ENCODE measurements at places on chromosomes 1 and 21. TPM values are rescaled to one million over a fixed set of nuclear protein-coding genes. Genes with fewer than 3 reads are reported as not detected.

The PHTF1 gene
- 5.3 TPM for total RNA-seq

- H3K27me3 ChIP-seq: no peaks in the 10 kb centered on the region
- no peaks in the 10 kb centered on the region for H3K4me1 ChIP-seq
- H3K27ac ChIP-seq: no peak overlapping the region
- H3K4me3 ChIP-seq: no peak overlapping the region
These were observed 215.4 kb upstream of the PROX1 start for GRCh38 chr1:213772128-213773063.

The PTPN22 gene
- total RNA-seq: 1.1 TPM

DNA sequence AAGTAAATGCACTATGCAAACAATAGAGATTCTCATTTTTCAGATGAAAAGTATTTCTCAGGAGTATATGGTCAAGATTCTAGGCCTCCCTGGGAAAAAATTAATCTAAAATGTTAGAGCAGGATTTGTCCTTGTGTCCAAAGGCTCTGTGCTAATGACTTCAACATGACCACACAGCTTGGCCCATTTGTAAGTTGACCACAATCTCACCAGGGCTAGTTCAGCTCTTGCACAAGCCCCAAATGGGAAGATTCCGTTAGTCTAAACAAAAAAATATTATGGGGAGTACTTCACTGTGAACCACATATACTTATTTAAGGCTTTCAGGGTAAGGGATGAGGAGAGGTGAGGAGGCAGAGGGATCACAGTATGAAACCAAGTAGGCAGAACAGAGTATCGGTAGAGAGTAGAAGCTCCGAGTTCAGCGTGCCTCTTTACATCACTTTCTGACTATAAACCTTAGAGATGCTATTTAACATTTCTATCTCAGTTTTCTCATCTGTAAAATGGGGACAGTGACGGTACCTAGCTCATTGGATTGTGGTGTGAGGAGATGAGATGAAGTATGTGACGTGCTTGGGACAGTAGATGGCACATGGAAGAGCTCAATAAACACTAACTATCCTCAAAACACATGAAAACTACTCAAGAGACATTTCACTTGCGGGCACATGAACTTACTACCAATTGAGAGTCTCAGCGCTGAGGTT lies 37.8 kb upstream of the CTTNBP2NL start:
- H3K4me1 ChIP-seq: peaks cover 46% of the 10 kb centered on the region
- H3K4me3 ChIP-seq: peak overlapping the region; percentile 58
- H3K36me3 ChIP-seq: no peaks in the 10 kb centered on the region
- no peaks in the 10 kb centered on the region for H3K27me3 ChIP-seq

The CHI3L1 gene
- 10.1 TPM for total RNA-seq

DNA sequence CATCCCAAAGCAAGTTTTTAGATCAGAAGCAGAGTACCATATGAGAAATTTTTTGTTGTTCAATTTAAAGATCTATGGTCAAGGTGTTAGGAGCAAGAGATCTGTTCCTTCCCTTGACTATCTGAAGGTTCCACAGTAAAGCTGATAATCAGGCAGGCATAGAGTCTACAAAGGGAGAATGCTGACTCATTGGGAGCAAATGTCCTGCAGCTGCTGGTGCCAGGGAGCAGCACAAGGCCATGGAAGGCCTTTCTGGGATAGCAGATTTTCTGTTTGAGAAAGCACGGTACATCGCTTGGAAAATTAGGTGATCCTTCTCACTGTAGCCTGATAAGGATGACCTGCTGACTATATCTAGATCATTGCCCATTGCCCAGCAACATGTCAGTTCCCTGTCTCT lies 210.1 kb upstream of the C1orf87 start:
- H3K4me1 ChIP-seq: no peaks in the 10 kb centered on the region
- DNase-seq: no peak
- H3K27me3 ChIP-seq: no peaks in the 10 kb centered on the region
- no peak overlapping the region for H3K4me3 ChIP-seq
- H3K27ac ChIP-seq: no peak overlapping the region

DNA sequence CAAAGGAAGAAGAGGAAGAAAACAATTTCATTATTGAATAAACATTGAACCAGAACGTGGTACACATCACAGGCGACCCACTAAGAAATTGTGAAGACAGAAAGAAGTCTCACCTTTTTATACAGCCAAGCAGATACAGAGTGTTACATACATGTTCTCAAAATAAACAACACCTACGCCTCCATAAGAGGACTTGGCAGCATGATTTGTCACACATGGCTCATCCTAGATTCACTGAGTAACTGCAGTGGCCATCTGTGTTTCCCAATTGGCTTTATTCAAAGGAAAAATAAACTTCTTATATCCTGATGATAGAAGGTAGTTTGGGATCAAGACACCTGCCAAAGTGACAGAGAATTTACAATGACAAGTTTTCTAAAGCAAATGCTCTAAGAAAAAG lies 7.6 kb upstream of the KRTAP19-8 start:
- no peak overlapping the region for H3K27ac ChIP-seq
- H3K4me3 ChIP-seq: no peak overlapping the region
- H3K36me3 ChIP-seq: no peaks in the 10 kb centered on the region
- no peaks in the 10 kb centered on the region for H3K4me1 ChIP-seq
- DNase-seq: no peak

The SGIP1 gene
- total RNA-seq: 0.35 TPM

DNA sequence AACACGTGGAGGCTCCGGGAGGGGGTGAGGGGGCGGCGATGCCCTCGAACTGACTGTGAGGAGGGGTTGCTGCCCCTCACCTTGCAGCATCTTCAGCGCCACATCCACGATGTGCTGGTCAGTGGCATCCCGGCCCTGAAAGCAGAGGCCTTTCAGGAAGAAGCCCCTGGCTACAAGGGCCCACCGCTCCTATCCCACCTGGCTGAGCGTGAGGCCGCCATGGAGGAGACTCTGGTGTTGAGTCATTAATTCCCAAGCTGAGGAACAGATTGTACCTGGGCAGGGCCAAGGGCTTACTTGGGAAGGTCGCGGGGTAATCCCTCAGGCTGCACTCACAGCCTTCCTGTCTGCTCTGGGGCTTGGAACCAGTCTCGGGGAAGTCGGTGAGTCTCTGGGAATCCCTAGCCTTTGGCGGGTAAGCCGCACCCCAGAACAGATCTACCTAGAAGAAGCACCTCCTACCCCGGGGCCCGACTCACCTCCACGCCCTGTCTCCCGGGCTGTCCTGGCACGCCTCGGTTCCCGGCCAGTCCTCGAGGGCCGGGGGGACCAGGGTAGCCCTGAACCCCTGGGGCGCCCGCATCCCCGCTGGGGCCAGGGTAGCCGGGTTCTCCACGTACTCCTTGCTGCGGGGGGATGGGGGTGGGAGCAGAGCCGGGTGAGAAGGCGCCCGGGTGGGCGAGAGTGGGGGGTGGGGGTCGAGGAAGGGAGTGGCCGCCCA lies 13.9 kb downstream of the COL9A2 start:
- H3K27ac ChIP-seq: no peak overlapping the region
- no peaks in the 10 kb centered on the region for H3K27me3 ChIP-seq
- no peak for DNase-seq
- no peak overlapping the region for H3K4me3 ChIP-seq
- no peaks in the 10 kb centered on the region for H3K36me3 ChIP-seq

GRCh38 chr21:31599013-31599412 lies 60.5 kb upstream of the SOD1 start:
- no peaks in the 10 kb centered on the region for H3K36me3 ChIP-seq
- no peak for DNase-seq
- H3K4me3 ChIP-seq: no peak overlapping the region
- H3K27ac ChIP-seq: no peak overlapping the region
- H3K4me1 ChIP-seq: no peaks in the 10 kb centered on the region

- H3K27ac ChIP-seq: no peak overlapping the region
- H3K4me1 ChIP-seq: no peaks in the 10 kb centered on the region
- DNase-seq: no peak
- no peak overlapping the region for H3K4me3 ChIP-seq
- H3K27me3 ChIP-seq: no peaks in the 10 kb centered on the region
These were observed 4.5 kb upstream of the PRAMEF12 start for GRCh38 chr1:12769031-12769430.

GRCh38 chr1:54124472-54124871 lies 28.3 kb downstream of the CDCP2 start:
- DNase-seq: no peak
- H3K4me1 ChIP-seq: peaks cover 11% of the 10 kb centered on the region
- no peak overlapping the region for H3K4me3 ChIP-seq
- H3K27me3 ChIP-seq: no peaks in the 10 kb centered on the region
- H3K27ac ChIP-seq: no peak overlapping the region
- no peaks in the 10 kb centered on the region for H3K36me3 ChIP-seq

DNA sequence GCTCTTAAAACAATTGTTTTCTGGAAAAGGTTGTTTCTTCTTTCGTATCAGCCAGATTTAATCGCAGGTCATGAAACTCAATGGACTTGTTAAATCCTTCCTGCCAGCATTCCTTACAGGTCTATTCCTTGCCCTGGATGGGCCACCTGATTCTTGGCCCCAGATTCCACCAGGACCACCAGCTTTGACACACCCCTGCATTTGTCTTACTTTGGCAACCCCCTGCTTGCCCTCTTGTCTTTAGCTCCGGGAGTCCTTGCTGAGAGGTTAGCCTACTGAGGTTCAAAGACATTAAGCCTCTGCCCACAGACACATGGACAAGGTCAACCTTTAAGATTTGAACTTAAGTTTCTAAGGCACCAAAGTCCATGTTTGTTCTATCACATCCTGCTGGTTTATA lies 27.1 kb upstream of the DAB1 start:
- no peaks in the 10 kb centered on the region for H3K4me1 ChIP-seq
- H3K27me3 ChIP-seq: no peaks in the 10 kb centered on the region
- no peak overlapping the region for H3K4me3 ChIP-seq
- DNase-seq: no peak

DNA sequence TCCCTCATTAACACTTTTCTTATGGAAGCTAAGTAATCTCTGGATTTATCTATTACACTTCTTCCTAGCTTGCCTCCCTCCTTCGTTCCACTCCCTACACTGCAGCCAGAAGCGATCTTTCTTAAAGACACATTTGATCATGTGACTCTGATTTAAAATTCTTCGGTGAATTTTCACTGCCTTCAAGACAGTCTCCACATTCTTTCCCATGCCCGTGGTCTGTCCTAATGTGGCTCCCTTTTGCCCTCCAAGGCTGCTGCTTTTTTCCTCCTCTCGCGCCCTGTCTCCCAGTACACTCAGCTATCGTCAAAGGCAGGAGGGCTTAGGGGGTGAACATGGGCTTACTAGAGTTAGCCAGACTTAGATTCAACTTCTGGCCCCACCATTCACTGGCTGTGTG lies 64.4 kb downstream of the SDCCAG8 start:
- H3K27ac ChIP-seq: no peak overlapping the region
- DNase-seq: no peak
- H3K4me1 ChIP-seq: no peaks in the 10 kb centered on the region
- peaks cover 9% of the 10 kb centered on the region for H3K36me3 ChIP-seq
- H3K4me3 ChIP-seq: no peak overlapping the region

DNA sequence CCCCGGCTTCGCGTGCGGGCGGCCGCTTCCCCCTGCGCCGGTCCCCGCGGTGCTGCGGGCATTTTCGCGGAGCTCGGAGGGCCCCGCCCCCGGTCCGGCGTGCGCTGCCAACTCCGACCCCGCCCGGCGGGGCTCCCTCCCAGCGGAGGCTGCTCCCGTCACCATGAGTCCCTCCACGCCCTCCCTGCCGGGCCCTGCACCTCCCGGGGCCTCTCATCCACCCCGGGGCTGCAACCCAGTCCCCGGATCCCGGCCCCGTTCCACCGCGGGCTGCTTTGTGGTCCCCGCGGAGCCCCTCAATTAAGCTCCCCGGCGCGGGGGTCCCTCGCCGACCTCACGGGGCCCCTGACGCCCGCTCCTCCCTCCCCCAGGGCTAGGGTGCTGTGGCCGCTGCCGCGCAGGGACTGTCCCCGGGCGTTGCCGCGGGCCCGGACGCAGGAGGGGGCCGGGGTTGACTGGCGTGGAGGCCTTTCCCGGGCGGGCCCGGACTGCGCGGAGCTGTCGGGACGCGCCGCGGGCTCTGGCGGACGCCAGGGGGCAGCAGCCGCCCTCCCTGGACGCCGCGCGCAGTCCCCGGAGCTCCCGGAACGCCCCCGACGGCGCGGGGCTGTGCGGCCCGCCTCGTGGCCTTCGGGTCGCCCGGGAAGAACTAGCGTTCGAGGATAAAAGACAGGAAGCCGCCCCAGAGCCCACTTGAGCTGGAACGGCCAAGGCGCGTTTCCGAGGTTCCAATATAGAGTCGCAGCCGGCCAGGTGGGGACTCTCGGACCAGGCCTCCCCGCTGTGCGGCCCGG lies 159.2 kb downstream of the RUNX1 start:
- peaks cover 75% of the 10 kb centered on the region for H3K27me3 ChIP-seq
- no peaks in the 10 kb centered on the region for H3K36me3 ChIP-seq
- DNase-seq: no peak
- peak overlapping the region; percentile 77 for H3K4me3 ChIP-seq

The LCE1B gene
- not detected for total RNA-seq

The CYP2J2 gene
- 5.5 TPM for total RNA-seq

DNA sequence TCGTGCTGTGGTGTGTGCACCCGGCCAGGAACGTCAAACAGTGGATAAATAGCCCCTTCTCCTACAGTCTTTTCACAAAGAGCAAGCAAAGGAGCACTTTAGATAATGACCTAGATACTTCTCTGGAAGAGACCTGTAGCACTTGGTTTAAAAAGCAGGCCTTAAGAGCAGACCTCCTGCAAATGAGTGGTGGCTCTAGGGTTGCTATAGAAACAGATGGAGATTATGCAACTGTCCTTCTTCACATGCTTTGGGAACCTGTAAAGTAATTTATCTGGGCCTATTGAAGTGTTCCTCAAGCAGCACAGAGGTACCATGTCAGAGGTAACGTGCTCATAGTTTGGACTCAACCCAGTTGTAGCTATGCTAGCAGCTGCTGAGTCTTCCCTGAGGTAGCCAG lies 208.2 kb upstream of the KIAA0040 start:
- no peak overlapping the region for H3K27ac ChIP-seq
- no peaks in the 10 kb centered on the region for H3K36me3 ChIP-seq
- no peaks in the 10 kb centered on the region for H3K4me1 ChIP-seq
- H3K4me3 ChIP-seq: no peak overlapping the region
- no peak for DNase-seq

The MROH7 gene
- 0.13 TPM for total RNA-seq

The TNFRSF1B gene
- 17.5 TPM for total RNA-seq

DNA sequence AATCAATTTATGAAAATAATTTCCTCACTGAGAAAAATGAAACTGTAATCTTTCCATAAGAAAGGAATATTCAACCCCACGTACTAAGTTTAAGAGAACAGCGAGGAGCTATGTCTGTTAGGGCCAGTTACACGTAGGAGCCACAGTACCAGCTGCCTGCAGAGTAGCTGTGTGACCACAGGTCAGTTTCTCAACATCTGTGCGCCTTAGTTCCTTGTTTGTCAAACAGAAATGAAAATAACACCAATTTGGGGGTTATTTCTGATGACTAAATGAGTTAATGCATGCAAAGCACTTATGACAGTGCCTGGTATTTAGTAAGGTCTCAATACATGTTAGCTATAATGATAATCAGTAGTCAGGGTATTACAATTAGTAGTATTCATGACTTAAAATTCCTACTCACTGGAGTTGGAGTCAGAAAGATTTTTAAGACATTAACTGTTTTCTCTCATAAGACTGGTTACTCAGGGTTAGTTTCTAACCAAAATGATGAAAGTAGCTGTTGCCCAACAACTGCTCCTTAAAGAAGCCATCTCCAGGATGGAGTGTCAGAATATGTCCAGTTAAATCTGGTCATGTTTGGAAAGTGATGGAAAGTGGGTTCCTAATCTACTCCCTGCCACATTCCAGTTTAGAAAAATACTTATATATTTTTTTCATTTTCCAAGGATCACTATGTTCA lies 85.8 kb upstream of the ZNF648 start:
- H3K27ac ChIP-seq: peak overlapping the region; percentile 17
- H3K4me3 ChIP-seq: no peak overlapping the region
- DNase-seq: no peak
- no peaks in the 10 kb centered on the region for H3K27me3 ChIP-seq
- no peaks in the 10 kb centered on the region for H3K36me3 ChIP-seq
